NCI-H2171 (cell line): ENCODE measurements at places on chromosomes 2 and 18.

DNA sequence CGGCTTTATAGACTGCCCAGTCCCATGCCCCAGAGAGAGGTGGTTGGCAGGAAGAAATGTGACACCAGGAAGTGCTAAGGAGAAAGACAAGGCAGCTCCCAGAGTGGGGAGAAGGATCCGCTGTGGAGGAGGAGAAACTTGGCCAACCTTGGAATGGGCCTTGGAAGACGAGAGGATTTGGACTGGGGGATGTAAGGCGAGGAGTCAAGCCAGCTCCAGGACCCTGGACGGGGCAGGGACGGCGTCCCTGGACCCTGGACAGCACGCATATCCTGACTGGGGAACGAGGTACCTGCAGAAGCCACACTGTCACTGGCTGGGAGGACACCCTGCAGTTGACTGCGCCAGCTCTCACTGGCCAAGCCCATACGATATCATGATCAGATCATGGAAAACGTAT lies 153.4 kb downstream of the BCL2 start:
- no peak for DNase-seq

DNA sequence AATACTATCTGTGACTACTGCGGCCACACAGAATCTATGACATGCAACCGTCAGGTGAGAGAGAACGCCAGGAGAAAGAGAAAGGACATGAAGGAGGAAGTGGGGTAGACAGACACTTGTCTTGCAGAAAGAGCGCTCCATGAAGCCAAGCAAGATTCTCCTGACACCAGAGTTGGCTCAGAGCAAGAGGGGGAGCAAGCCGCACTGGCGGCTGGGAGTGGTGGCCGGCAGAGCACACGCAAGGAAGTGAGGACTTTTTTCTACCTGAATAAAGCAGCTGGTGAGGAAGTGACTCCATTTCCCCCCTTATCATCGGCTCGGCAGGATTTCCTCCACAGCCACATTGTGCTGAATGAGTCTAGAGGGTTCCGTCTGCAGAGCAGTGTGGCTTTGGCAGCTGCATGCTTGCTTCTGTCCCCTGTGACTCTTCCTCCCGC lies 181.6 kb downstream of the BCL2 start:
- DNase-seq: no peak

DNA sequence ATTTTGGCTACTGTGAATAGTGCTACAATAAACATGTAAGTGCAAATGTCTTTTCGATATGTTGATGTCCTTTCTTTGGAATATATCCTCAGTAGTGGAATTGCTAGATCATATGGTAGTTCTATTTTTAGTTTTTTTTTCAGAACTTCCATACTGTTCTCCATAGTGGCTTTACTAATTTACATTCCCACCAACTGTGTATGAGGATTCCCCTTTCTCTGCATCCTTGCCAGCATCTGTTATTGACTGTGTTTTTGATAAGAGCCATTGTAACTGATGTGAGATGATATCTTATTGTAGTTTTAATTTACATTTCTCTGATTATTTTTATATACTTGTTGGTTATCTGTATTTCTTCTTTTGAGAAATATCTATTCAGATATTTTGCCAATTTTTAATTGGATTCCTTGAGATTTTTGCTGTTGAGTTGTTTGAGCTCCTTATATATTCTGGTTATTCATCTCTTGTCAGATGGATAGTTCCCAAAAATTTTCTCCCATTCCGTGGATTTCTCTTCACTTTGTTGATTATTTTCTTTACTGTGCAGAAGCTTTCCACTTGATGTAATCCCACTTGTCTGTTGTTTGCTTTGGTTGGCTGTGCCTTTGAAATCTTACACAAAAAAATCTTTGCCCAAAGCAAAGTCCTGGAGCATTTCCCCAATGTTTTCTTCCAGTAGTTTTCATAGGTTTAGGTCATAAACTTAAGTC lies 532.3 kb downstream of the PID1 start:
- no peak for DNase-seq

GRCh38 chr2:191512216-191512835 lies 165.6 kb upstream of the NABP1 start:
- no peak for DNase-seq

DNA sequence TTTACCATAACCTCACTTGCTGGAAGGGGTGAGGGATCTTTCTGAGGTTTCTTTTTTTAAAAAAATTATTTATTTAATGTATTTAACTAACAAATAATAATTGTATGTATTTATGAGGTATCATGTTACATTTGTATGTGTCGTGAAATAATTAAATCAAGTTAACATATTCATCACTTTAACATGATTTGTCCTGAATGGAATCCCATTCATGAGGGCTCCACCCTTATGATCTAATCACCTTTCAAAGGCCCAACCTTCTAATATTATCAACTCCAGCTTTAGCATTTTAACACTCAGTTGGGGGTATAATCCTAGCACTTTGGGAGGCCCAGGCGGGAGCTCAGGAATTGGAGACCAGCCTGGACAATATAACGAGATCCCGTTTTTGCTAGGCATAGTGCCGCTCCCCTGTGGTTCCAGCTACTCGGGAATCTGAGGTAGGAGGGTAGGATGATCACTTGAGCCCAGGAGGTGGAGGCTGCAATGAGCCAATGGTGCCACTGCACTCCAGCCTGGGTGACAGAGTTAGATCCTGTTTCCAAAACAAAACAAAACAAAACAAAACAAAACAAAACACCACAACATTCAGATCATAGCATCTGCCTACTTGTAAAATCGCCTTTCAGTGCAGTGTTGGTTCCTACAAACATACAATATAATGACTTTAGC lies 1.1 kb upstream of the TAF4B start:
- DNase-seq: no peak
